ENCODE measurements at places on chromosomes 7 and 10.

- no peak for DNase-seq
Measured at GRCh38 chr10:93148476-93148875, 74.8 kb downstream of the CYP26A1 start.

DNA sequence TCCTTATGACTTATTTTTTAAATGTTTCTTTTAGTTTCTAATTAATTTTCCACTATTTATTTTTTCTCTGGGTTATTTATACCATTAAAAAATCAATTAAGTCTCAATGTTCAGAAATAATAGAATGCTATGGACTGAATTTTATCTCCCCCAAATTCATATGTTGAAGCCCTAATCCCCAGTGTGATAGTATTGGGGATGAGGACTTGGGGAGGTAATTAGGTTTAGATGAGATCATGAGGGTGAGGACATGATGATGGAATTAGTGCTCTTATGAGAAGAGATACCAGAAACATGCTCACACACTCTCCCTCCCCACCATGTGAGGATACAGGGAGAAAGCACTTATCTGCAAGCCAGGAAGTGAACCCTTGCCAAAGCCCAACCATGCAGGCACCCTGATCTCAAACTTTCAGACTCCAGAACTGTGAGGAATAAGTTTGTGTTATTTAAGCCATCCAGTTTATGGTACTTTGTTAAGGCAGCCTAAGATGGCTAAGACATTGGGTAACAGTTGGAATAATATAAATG, 202.6 kb downstream of the MDFIC start:
- DNase-seq: no peak

- DNase-seq: no peak
Measured at GRCh38 chr7:142248166-142249160, 9.4 kb downstream of the PRSS58 start.

DNA sequence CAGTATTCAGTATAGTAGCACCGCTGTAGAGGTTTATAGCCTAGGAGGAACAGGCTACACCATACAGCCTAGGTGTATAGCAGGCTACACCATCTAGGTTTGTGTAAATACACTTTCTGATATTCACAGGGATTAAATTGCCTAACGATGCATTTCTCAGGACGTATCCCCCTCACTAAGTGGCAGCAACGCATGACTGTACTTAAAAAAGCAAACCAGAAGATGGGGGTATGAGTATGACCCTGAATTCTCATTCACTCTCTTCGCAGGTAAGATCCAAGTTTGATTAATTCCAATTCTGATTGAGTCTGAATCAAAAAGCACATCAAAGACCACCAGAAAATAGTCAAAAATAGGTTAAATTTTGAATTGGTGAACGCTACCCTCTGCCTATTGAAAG, 972 bp downstream of the ORC5 start:
- DNase-seq: no peak

GRCh38 chr7:18727115-18727870, 231.7 kb downstream of the HDAC9 start:
- DNase-seq: no peak

GRCh38 chr7:23918856-23919255, 208.8 kb downstream of the STK31 start:
- DNase-seq: no peak

GRCh38 chr10:24622781-24623301, 100.8 kb downstream of the ARHGAP21 start:
- no peak for DNase-seq

GRCh38 chr10:132056663-132057062, 9.1 kb upstream of the JAKMIP3 start:
- no peak for DNase-seq

DNA sequence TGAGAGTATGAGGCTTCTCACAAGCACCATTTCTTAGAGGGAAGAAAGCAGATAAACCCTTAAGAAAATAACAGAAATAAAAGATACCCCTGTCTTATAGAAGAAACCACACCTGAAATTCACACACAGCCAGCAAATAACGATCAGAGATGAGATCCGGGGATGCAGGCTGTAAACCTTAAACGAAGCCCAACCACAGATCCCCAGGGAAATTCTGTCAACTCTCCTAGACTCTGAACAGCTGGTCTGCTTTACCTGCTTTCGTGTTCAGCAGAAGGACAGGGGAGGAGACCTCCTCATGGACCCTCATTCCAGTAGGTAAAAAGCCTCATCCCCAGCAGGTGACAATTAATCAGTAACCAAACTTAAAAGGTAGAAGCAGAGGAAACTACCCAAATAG, 45.0 kb downstream of the VOPP1 start:
- DNase-seq: no peak

GRCh38 chr10:1137499-1138163, 81.4 kb downstream of the WDR37 start:
- DNase-seq: no peak

GRCh38 chr7:44286182-44286617, 39.2 kb downstream of the CAMK2B start:
- no peak for DNase-seq

DNA sequence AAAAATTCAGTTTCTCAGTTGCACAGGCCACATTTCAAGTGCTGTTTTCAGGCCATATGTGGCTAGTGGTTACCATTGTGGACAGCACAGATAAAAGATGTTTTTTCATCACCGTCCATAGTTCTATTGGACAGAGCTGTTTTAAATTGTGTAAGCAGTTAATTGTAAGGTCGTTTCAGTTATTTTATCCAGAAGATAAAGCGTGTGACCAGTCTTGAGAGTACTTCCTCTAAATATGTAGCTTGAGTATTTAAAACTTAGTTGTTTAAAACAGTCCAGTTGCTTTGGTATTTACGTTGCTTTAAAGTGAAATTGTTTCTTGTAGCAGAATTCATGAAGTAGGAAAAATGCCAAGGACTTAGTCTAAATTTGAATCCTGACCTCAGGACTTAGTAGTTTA, 66.9 kb downstream of the ZNRF2 start:
- DNase-seq: no peak

GRCh38 chr10:58982470-58983239, 193.8 kb upstream of the PHYHIPL start:
- DNase-seq: no peak

GRCh38 chr7:137606061-137606674, 240.6 kb downstream of the DGKI start:
- no peak for DNase-seq

- no peak for DNase-seq
Measured at GRCh38 chr7:23473844-23474093, 3.5 kb upstream of the IGF2BP3 start.

DNA sequence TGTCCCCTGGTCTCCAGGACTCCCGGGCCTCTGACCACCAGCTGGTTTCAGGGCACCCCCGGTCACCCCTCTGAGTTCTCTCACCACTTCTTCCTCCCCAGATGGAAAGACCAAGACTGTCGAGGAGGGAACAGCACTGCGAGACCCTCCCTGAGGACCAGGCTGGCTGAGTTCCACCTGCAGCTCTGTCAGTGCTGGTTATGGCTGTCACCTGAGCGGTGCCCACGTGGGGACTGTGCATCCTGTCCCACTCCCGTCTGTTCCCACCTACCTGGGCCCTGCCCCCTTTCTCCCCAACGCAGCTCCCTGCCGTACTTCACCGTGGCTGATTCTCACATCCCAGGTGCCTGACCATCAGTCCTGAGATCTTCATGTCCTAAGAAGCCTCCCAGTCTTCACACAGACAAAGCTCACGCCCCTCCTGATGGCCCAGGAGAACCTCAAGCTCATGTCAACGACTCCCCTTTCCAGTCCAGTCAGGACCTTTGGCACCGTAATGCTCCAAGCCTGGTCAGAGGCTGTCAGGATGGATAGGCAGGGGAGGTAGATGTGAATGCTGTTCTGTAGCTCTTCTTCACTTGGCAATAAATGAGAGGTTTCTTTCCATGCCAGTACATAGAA, 159.7 kb downstream of the USP6NL start:
- DNase-seq: no peak

GRCh38 chr10:6399231-6399741, 180.8 kb downstream of the PRKCQ start:
- DNase-seq: no peak

GRCh38 chr10:96422525-96422924, 63.7 kb upstream of the OPALIN start:
- no peak for DNase-seq

DNA sequence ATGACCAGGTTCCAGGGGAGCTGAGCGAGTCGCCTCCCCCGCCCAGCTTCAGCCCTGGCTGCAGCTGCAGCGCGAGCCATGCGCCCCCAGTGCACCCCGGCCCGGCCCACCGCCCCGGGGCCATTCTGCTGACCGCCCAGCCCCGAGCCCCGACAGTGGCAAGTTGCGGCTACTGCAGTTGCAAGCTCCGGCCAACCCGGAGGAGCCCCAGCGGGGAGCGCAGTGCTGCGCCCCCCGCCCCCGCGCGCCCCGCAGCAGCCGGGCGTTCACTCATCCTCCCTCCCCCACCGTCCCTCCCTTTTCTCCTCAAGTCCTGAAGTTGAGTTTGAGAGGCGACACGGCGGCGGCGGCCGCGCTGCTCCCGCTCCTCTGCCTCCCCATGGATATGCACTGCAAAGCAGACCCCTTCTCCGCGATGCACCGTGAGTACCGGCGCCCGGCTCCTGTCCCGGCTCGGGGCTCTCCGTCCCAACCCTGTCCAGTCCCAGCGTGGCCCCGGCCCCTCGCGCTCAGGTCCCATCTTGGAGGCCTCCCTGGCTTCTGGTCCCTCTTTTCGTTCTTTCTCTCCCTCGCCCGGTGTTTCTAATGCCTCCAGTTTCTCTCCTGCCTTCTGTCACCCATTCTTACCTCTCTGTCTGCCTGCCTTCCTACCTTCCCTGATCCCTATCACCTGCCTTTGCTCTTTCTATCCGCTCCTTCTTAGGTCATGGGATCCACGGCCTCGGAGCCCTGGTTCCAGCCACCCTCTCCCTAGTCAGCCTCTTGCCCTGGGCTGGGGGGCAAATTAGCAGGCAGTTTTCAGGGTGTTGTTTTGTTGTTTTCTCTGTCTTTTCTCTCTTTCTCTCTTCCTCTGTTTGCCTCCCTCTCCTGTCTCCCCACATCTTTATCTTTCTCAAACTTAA, 751 bp downstream of the PAX2 start:
- no peak for DNase-seq

DNA sequence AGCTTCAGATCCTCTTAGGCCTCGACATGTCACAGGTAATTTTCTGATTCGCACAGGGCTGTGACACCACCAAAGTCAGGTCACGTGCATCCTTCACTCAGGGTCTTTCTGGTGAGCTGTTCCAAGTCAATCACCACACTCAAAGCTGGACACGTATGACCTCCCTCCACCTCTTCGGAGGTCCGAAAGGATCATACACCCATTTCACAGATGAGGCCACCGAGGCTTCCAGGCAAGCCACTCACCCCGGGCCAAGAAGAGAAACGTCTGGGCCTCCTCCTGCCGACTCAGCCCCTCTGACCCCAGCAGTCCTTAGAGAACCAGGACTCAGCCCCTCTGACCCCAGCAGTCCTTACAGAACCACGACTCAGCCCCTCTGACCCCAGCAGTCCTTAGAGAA, 74.6 kb downstream of the FOXL3 start:
- DNase-seq: no peak

- no peak for DNase-seq
Measured at GRCh38 chr7:27967639-27968038, 213.0 kb downstream of the JAZF1 start.

GRCh38 chr10:109961174-109962001, 38.1 kb upstream of the XPNPEP1 start:
- DNase-seq: no peak

GRCh38 chr7:113008755-113009154, 77.9 kb downstream of the GPR85 start:
- no peak for DNase-seq

DNA sequence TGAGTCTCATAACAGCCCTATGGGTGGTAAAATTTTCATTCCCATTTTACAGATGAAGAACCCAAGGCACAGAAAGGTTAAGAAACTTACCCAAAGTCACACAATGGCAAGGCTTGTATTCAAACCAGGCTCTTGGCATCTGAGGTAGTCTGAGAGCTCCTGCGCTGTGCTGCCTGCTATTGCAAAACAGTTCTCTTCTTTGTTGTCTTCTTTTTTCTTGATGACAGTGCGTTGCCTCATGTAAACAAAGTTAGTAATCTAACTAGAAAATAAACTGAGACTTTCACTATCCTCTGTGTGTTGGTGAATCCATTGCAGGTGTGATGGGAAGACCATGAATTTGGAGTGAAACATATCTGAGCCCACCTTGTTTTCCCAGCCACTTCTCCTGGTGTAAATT, 240.8 kb downstream of the PTEN start:
- DNase-seq: no peak

- no peak for DNase-seq
Measured at GRCh38 chr10:37495415-37495814, 362.0 kb downstream of the ZNF248 start.

GRCh38 chr10:69573056-69573806, at the start of gene NEUROG3:
Gene NEUROG3 (minus strand): TSS chr10:69573422. CDS start chr10:69573043, 379 bp downstream.
- DNase-seq: no peak

DNA sequence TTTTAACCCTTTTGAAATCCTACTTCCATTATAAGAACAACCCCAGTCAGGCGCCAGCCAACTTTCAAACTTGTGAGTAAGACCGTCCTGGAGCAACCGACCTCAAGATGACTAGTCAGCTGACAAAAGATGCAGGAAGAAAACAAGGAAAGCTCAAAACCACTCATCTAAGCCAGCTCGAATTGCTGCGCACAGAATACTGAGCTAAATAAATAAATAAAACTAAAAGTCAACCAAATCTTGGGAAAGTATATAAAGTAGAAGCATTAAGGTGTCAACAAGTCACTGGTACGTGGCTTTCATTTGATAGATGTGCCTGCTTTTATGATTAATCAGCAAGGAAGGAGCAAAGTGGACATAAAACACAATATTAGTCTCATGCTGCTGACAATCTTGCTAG, 1269.8 kb downstream of the XPNPEP1 start:
- DNase-seq: no peak

DNA sequence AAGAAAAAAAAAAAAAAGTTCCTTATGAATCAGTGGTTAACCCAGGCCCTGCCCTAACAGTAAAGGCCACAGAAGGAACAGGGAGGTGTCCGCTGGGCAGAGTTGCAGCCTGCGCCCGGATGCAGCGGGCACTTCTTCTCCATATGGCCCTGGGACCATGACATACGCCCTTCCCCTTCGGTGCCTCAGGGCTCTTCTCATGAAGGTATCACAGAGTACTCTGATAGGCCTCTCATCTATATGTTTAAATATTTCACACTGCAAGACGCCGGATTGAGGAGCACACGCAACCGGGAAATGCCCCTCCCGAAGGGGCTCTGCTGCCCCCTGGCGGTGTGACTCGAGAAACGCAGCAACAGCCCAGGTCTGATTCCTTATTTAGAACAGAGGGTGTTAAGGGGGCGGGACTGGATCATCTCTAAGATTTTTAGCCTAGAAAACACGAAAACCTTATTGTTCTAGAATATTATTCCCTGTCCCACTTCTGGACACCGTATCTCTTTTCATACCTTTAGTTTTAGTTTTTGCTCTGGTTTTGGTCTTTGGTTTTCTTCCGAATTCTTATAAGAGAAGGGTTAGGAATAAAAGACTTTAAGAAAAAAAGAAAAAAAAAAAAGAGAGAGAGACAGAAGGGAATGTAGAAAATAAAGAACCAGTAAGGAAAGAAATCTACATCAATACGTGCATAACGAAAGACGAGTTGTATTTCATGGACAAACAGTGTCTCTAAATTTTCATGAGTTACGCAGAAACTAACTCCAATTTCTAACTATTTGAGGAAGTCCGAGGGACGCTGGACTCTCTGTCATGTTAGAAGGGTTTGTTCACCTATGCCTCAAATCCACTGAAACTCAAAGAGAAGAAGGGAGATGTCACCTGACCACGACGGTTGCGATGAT, 12.0 kb downstream of the DAGLB start:
- peak; percentile 91 for DNase-seq
